Stimulated activated CD4-positive, alpha-beta T cell treated with anti-CD3 and anti-CD28 coated beads, Interleukin-4, amount 100 ng/mL, for 24 hours (primary cell): ENCODE measurements at places on chromosomes 11 and 22.

DNA sequence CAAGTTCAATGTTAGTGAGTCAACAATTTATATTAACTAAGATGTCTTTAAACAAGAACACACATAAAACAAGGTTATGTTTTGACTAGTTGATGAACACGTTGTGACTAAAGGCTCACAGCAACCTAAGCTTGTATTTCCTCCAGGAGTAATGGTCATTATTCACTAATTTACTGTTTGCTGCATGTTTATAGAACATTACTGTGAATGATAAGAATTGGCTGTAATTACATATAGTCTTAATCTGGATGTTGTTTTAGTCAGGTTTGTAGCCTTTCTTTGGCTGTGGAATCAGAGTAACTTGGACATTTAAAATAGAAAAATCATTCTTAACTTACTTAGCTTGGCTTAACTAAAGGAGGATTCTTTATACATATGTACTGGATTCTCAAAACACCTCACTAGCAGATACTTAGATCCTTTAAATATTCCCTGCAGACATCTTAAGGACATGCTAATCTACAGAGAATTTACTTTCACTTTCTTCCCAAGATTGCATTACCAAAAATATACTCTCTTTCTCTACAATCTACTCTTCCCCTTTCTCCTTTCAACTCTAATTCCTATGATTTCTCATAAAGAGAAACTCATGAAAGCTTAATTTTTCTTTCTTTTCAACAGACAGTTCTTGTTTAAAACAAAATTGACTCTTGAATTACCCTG is 319.7 kb upstream of the CTSC start:
- DNase-seq: no peak

GRCh38 chr11:75539459-75540334 is 14.0 kb upstream of the GDPD5 start:
- no peak for DNase-seq

GRCh38 chr11:64605244-64605560 is 14.2 kb downstream of the SLC22A12 start:
- no peak for DNase-seq

DNA sequence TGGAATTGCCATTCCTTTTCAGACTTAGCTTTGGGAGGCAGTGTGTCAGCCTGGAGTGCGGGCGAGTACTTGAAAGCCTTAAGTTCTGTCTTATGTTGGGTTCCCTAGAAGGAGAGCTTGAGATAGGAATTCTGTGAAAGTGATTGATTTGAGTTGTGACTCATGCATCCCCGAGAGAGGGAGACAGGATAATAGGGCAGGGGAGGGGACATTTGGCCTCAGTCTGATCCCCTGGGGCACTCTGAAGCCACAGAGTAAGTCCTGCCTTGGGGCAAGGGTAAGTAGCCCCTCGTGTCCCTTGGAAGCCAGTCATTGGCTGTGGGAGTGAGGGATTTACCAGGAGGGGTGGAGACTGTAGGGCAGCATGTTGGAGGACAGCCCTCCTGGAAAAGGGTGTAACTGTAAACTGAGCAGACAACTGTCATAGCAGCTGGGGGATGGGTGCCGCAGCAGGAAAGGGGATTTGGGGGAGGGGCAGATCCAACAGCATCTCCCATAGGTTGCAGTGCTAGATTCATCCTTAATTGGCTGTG is 44.0 kb downstream of the KIAA1671 start:
- DNase-seq: no peak

DNA sequence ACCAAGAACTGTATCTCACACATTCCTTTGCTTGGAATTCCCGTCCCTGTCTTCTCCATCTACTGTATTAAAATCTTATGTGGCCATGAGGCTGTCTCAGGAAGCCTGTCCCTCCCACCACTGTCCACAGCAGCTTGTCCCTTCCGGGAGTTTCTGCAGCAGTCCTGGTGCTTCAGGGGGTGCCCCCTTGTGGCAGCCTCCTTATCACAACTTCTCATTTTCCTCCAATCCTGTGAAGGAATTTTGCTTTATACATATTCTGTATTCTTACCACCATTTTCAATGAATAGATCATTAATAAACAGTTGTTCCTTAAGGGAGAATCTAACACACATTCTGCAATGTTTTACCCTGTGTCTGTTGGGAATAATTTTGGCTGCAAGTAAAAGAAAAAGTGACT is 220.4 kb upstream of the RAG2 start:
- no peak for DNase-seq

DNA sequence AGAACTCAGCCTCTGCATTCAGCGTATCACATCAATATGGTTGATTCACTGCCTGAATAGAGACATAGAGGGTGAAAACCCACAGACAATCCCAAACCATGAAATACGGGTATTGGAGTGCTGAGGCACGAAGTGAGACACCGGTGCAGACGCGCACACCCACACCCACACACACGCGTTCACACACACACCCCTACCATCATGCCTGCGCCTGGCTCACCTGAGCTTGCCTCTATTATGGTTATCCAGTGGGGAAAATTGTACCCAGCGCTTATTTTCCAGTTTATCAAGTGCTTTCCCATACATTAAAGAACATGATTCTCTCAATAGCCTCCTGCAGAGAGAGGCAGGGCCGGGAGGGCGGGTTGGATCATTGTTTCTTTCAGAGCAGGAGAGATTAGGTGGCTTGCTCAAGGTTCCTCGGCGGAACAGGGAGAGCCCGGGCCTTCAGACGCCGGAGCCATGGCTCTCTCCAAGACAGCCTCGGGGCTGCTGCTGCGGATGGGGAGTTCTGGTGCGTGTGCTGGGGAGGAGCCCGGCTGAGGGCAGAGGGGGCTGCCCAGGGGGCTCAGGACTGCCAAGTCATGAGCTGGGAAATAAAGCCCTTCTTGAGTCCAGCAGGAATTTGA is 78.9 kb upstream of the THY1 start:
- DNase-seq: no peak

DNA sequence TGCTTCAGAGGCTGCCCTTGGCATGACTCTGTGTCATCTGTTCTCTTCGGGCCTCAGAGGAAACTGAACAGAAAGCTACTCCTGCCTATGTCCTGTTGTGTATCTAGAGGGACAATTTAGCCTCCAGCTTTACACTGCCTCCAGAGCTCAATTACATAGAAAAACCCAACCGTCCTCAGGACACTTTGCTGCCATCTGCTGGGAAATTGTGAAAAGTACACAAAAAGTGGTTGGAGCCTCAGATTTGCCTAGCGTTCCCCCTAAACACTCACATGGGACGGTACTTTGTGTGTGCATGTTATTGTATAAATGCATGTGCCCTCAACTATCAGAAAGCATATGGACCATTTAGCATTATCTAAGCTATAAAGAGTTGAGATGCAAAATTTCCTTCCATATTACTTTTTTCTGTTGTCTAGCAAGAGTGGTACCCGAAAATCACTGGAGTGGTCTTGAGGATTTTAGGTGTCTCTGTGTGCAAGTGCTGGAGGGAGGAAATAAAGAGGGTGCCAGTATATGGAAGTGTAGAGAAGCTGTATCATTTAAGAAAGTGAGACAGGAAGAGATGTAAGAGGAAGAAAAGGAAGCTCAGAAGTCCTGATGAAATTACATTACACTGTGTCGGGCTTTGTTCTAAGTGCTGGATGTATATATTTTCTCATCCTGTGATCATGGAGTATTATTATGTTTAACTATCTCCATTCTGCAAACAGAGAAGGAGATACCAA is 8.7 kb upstream of the MS4A4E start:
- no peak for DNase-seq

GRCh38 chr11:113778111-113778910 is 1.3 kb upstream of the CLDN25 start:
- no peak for DNase-seq

- no peak for DNase-seq
Observed at GRCh38 chr11:65389294-65389980, 3.0 kb downstream of the FRMD8 start.

- no peak for DNase-seq
Observed at GRCh38 chr11:95067841-95068219, 1.1 kb downstream of the SRSF8 start.

GRCh38 chr11:39990421-39990831 is 1469.0 kb downstream of the LRRC4C start:
- no peak for DNase-seq

GRCh38 chr11:100752371-100753171 is 65.5 kb downstream of the ARHGAP42 start:
- no peak for DNase-seq

- DNase-seq: no peak
Observed at GRCh38 chr11:120395778-120396177, 59.6 kb downstream of the ARHGEF12 start.

DNA sequence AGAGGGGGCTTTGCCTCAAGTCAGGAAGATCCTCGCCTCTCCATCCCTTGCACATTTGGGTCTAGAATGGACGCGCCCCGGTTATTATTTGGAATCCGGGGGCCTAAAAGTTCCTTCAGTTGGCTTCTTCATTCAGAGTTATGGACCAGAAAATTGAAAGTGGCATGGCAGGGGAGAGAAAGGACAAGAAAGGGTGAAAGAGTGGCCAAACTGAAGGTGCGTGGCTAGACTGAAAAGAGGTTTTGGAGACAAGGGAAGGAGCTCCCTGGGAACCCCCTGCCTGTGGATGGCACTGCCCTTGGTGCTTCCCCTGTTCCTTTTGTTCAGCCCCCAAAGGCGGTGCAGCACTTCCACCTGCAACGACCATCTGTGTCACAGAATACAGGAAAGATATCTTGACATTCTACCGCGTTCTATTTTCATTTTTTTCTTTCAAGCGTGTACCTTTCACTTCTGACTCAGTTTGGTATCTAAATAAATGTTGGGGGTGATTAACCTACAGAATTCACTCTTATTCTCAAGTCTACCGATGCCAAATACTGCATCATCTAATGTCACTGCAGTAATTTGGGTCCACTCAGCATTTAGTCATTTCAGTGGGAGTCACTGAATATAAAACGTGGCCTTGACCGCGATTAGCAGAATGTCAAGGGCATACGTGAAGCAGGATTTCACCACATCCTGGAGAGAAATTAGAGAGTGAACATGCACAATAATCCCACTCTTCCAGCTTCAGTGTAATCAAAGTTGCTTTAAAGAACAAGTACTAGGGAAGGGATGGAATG is 88.1 kb upstream of the ARHGAP32 start:
- peak; percentile 27 for DNase-seq

DNA sequence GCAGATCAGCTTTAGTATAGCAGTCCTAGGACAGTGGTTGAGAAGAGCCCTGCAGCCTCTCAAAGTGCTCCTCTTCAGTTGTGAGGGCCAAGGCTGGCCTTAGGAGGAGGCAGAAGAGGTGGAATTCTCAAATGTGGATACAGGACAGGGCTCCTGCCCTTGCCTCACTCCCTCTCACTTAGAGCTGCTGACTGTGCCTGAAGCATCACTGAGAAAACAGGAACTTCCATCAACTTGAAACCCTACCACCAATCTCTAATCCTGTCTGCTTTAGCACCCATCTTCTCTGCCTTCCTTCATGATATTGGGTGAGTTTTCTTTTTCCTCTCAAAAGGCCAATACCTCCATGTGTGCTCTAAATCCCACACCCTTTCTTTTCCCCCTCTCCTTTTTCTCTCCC is 14.4 kb upstream of the UCP3 start:
- DNase-seq: no peak

DNA sequence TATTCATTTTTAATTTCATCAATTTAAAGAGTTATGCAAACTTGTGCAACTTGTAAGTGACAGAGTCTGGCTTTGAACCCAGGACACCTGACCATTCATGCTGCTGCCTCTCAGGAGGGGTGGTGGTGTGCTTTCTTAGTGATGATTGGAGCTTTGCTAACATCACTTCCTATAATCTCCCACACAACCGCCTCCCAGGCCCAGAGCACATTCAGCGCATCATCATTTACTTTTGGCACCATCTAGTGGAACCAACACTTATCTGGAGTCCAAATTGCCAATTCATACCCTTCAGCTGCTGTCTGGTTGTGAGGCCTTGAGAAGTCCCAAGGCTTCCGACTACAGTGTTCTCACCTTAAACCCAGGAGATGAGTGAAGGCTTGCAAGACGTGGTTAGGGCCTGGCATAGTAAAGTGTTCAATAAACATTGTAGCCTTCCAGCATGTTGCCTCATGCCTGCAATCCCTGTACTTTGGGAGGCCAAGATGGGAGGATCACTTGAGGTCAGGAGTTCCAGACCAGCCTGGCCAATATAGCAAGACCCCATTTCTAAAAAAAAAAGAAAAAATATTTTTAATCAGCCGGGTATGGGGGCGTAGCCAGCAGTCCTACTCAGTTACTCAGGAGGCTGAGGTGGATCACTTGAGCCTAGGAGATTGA is 1.1 kb upstream of the TTLL1 start:
- peak; percentile 61 for DNase-seq

GRCh38 chr11:35313066-35313759 is 106.1 kb downstream of the SLC1A2 start:
- no peak for DNase-seq

DNA sequence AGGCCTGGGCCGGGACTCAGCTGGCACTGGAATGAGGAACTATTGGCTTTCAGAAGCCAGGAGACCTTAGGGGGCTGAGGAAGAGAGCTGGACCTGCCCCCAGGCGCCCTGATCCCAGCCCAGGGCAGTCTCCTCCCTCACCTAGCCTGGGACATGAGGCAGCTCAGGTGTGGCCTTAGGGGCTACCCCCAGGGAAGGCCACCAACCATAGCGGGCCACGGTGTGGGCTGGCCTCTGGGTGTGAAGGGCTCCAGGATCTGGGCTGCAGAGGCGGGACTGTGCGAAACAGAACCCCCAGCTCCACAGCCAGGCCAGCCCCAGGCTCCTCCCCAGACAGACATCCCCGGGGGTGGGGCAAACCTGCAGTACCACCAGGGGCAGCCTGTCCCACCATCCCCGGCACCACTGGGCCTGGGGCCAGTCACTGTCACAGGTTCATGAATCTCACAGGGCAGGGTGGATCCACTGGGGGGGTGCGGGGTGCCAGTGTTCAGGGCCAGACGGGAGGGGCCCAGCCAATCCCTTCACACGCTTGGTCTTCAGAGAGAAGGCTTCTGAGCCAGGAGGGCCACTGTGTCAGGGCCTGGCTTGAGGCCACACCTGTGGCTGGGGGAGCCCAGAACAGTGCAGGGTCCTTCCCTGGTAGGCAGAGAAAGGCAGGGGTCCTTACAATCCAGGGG is 3.5 kb downstream of the PLXNB2 start:
- no peak for DNase-seq

GRCh38 chr11:40514124-40514523 is 945.3 kb downstream of the LRRC4C start:
- DNase-seq: no peak

GRCh38 chr11:299081-299891 is at the start of gene IFITM5:
TSS of gene IFITM5 (minus strand) at chr11:299526. CDS start at chr11:299490, 36 bp downstream.
- no peak for DNase-seq

DNA sequence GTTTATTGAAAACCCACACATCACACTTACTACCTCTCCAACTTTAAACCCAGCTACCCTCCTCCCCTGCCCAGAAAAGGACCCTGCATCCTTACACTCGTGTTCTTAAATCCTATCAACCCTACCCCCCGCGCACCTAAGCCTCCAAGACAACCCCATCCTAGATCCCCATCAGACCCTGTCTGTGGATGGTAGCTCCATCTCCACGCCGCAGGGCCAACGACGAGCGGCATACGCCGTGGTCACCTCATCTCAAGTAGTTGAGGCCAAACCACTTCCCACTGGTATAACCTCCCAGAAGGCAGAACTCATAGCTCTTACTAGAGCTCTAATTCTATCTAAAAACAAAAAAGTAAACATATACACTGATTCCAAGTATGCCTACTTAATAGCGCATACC is 9.4 kb upstream of the OR56A3 start:
- no peak for DNase-seq

- DNase-seq: no peak
Observed at GRCh38 chr11:12544986-12545775, 129.0 kb upstream of the TEAD1 start.

- no peak for DNase-seq
Observed at GRCh38 chr22:49210606-49211005, 617.1 kb downstream of the BRD1 start.
